ENCODE measurements at places on chromosomes 11 and 22. TPM values are rescaled to one million over a fixed set of nuclear protein-coding genes. Genes with fewer than 3 reads are reported as not detected.

PHOX2A gene
- not detected for total RNA-seq

SPTBN2 gene
- 34.0 TPM for total RNA-seq

P2RY6 gene
- 0.13 TPM for total RNA-seq

TIGD3 gene
- 0.33 TPM for total RNA-seq

NFAM1 gene
- total RNA-seq, result not detected

RPLP2 gene
- 277 TPM for total RNA-seq

PPARA gene
- 7.1 TPM for total RNA-seq

LRRC10B gene
- total RNA-seq, result not detected

ST14 gene
- total RNA-seq, result 0.07 TPM

SOX10 gene
- total RNA-seq, result not detected

VWCE gene
- 1.7 TPM for total RNA-seq

TYR gene
- not detected for total RNA-seq

C1QTNF6 gene
- 16.5 TPM for total RNA-seq

TMEM134 gene
- 15.7 TPM for total RNA-seq

KCNJ11 gene
- total RNA-seq, result 0.07 TPM

CLDN5 gene
- 360 TPM for total RNA-seq

OR8G5 gene
- not detected for total RNA-seq

TIMP3 gene
- total RNA-seq, result 0.07 TPM

CENATAC gene
- 11.6 TPM for total RNA-seq

RCOR2 gene
- 0.21 TPM for total RNA-seq

Data from pulmonary artery endothelial cell (primary cell).